ENCODE measurements at places on chromosomes 7 and 10.

- DNase-seq: no peak
These were observed 141.1 kb upstream of the CDK13 start for GRCh38 chr7:39808796-39809481.

DNA sequence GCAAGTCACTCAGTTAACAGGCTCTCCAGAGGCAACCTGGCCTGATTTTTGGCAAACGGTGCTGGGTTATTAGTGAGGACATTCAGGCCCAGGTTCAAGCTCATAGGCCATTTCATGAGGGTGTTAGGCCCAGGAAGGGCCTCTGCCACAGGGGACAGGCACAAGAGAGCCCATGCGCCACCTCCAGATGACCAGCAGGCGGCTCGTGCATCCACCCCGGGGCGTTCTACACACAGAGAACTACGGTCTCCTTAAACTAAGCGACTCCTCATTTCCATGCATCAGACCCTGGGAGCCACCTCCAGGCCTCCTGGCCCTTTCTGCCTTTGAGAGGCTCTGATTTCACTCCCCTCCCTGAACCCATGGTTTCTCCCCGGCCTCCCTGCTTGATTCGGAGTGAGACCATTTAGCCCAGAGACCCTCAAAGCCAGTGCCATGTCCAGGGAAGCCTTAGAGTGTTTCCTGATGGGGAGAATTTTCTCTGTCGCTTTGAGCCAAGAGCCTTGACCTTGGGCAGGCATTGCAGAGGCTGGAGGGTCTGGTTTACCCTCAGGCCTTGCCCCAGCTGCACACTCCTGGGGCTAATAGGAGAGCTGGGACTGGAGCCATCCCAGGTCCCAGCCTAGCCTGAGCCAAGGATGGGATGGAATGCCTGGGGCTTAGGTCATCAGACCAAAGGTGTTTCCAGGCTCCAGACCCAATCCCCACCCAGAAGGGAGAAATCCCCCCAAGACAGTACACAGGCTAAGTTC is 188.0 kb downstream of the GRID1 start:
- DNase-seq: no peak

DNA sequence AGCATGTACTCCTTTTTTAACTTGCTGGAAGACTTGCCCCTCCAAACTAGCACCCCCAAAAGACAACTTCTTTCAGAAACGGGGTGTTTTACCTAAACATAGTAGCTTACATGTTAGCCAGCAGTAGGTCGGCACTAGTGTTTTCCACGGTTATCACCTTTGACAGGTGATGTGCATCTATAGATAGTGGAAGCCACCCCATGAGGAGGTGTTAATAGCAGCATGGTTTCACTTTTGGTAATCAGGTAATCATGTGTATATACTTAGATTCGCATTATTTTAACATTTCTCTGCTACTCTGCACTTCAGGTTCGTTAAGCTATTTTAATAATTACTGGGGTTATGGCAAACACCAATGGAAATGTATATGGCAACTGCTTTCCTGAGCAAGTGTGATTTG is 17.6 kb downstream of the SRI start:
- DNase-seq: no peak

DNA sequence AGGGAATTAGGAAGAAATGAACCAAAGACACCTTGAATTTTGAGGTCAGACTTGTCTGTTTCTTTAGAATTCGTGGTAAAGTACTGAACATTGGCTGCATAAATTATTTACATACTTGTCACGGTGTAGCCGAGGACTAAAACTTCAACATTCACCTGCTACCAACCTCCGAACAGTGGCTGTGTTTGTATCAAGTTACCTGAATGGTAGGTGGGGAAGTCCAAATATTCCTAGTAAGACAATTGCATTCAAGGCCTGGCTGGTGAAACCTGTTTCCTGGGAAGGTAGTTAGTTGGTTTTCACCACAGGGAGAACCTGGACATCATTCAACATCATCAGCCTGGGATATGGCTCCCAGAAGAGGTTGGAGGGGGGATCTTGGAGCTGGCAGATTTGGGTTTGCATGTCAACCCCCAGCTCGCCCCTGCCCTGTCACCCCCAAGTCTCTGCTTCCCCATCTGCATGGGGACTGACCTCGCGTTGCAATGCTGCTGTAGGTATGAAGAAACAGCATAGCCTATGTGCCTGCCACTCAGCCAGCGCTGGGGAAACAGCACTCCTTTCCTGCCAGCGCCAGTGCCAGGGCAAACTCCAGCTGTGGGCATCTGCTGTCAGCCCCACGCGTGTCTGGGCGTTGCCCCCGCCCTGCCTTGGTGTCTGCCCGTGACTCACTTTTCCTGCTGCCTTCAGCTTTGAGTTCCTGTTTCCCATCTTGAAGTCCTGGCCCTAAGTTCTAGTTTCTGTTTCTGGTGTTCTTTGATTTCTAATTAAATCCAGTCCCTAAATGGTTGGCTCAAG is 12.7 kb upstream of the LARP4B start:
- DNase-seq: no peak

DNA sequence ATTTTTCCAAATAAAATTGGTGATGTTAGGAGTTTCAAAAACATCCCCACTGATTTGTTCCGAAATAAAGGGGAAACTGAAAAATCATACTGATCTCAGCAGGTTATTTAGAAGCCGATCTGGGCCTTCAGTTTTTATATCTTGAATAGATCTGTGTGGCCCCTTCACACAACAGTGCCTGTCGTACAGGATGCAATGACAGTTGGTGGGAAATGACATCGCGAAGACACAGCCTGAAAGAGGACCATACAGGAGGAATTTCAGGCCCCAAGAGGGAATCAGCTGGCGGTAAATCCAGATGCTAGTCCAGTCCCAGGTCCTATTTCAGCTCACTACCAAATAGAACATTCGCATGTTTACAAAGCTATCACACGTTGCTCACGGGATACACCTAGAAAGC is 3.0 kb downstream of the H2BK1 start:
- DNase-seq: no peak

GRCh38 chr7:140074780-140075179 is 12.0 kb upstream of the PARP12 start:
- DNase-seq: no peak

DNA sequence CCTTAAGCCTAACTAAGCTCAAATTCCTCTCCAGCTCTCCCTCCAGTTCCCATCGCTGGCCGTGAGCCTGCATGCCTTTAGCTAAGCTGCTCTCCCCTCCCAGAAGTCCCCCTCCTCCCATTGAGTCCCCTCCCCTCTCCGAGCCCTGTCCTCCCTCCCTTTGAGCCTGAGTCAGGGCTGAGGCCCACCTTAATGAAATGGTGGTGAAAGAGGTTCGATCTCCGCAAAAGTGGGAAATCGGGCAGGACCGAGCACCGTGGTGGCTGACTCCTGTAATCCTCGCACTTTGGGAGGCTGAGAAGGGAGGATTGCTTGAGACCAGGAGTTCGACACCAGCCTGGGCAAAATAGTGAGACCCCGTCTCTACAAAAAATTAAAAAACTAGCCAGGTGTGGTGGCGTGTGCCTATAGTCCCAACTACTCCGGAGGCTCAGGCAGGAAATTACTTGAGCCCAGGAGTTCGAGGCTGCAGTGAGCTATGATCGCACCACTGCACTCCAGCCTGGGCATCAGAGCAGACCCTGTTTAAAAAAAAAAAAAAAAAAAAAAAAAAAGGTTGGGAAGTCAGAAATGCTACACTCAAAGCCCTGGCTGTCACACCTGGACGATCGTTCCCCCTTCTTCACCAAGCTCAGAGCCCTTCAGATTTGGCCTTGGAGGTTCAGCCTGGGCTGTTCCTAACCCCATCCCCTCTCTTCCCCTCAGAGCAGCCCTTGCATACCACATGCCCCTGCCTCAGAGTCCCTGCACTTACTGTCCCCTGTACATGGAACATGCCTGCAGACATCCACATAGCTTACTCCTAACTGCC is 995 bp upstream of the CLDN3 start:
- DNase-seq: no peak

- no peak for DNase-seq
These were observed 580 bp downstream of the EEPD1 start for GRCh38 chr7:36153571-36154097.
